Activated CD4-positive, alpha-beta T cell treated with anti-CD3 and anti-CD28 coated beads for 36 hours (primary cell): ENCODE measurements at places on chromosomes 2 and 18. TPM values are rescaled to one million over a fixed set of nuclear protein-coding genes. Genes with fewer than 3 reads are reported as not detected.
A peak's percentile ranks its signal among the peaks of the same experiment; 100 is the strongest.

Gene ANKRD30B
- not detected for total RNA-seq

GRCh38 chr2:120433816-120434290 is 87.9 kb downstream of the INHBB start:
- no peak for DNase-seq

DNA sequence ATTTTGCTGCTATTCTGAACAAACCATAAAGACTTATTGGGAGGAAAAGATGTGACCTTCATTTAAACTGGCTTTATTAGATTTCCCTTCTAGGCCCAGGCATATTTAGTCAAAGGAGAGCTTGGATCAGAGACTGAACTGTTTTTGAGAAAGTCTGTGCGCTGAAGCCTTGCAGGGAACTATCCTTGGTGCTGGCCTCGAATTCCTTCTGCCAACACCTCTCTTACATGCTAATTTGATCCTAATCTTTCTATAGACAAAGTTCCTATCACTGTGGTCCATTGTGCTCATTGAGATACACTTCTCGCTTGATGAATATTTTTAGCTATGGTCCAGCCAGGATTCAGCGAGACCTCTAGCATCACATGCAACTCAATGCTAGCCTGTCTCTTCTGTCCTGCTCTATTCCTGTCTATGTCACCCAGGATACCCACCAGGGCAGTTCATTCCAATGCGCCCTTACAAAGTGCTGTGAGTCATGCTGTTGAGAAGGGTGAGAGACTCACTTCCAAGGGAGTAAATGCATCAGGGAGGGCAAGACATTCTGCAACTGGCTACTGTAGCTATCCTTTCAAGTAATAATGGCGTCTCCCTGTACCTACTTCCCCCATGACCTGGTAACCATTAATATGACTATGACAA is 356.7 kb upstream of the LYPD1 start:
- no peak for DNase-seq

Gene IRS1
- 3.3 TPM for total RNA-seq

DNA sequence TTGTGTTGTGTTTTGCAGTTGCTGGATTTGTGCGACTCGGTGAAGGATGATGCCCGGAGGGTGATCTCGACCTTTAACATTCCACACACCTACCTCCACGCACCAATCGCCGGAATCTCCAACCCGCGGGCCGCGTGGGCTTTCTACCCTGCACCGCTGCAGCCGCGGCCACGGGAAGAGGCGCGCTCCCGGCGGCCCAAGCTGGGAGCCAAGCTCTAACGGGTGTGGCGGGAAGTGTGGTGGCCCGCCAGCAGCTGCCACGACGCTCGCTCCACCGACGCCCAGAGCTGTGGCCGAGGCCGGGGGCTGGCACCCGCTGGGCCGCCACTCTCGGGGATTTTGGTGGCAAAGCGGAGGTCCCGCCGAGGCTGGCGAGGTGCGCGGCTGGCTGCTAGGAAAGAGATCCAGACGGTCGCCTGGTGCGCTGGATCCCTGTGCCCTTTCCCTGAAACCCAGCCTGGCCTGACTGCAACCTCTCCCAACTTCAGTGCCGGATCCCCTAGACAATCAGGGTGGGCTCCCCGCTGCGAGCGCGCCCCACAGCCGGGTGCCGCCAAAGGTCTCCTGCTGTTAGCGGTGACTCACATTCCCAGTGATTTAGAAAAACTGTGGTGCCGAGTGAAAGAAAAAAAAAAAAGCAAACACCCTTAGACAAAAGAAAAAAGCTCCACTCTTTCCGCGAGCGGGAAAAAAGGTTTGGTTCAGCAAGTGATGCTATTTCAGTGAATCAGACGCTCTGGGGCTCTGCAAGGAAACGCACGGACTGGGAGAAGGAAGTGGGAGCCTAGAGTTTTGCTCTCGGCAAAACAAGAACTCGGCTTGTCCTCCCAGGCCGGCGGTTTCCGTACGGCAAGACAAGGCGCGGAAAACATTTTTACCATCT is 2.9 kb upstream of the BCL2L11 start:
- DNase-seq: peak; percentile 64

DNA sequence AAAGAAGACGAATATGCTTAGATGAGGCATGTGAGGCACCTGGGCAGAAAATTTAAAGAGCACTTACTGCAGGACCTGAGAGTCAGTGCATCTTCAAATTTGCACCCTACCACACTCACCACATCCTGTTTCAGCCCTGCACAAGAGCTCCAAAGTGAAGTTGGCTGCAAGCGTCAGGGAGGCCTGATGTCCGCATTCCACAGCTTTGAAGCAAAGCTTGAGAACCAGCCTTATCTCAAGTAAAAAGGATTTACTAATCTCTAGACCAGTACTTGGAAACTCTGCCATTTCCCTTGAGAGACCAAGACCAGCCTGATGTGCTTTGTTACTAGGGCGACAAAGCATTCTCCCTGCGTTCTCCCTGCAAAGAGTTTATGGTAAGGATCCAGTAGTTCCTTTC is 3.4 kb upstream of the ASNSD1 start:
- DNase-seq: peak; percentile 76

DNA sequence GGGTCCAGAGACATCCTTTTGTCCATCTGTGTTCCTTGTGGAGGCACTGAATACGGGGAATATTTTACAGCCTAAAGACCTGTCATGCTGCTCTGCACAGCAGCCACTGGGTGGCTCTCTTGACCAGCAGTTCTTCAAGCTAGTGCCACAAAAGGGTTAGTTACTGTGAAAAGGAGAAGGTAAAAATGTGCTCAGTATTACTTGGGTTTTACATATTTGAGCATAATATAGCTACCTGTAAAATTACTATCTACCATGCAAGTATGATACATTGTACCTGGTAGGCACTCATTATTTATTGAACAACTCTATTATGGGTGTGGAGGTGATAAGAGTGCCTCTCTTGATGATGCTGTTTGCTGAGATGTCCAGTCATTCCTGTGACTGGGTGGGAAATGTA is 23.6 kb downstream of the FZD5 start:
- DNase-seq: peak; percentile 68

DNA sequence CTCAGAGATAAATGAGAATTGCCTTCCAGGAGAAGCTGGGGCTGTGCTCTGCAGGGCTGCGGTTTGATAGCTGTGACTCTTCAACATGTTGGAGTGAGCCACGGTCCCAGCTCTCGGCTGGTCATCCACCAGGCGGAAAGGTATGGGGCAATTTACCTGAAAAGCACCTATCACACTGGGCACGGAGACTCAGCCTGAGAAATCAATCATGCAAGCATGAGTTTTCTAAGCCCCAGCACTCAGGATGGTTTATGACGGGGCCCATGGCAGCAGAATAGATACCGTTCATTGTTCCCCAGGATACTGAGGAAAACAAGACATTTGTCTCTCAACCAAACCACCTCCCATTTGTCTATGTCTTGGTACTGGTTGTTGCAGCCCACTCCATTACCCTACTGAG is 83.9 kb downstream of the LOXHD1 start:
- no peak for DNase-seq

Gene NXPH2
- not detected for total RNA-seq

DNA sequence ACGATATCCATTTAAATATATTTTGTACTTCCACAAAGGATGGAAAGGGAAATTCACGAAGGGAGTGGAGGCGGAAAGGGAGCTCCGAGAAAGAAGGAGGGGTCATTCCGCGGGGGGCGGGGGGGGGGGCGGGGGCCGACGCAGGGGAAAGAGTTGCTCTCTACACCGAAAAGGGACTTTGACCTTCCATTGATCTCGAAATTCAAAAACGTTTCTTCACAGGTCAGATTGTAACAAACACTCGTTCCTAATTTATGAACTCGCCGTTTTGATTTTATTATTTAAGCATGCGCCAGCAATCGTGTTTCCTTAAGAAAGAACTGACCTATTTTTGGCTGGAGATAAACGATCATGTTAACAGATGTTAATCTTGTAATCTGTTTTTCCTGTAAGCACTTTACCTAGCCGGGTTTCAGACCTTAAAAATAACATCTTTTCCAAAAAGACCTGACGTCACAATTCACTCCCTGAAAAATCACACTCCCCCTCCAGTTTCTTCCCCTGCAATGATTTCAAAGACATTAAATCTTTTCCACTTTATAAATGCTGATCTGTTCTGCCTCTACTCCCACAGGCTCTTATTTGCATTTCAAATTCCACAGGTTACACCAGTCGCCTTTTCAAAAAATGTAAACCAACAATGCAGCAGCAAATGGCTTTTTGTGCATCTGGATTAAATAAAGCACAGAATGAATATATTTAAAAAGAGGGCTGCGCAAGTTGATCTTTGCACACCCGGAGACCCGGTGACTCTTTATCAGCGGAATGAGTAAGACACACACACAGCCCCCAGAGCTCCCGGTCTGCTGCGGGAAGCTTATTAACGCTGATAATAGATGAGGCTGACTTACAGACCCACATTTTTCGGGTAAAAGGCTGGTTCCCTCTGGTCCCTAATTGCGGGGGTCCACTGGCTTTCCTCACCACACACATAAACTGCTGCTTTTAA is 1.6 kb downstream of the ZNF516 start:
- DNase-seq: peak; percentile 45

DNA sequence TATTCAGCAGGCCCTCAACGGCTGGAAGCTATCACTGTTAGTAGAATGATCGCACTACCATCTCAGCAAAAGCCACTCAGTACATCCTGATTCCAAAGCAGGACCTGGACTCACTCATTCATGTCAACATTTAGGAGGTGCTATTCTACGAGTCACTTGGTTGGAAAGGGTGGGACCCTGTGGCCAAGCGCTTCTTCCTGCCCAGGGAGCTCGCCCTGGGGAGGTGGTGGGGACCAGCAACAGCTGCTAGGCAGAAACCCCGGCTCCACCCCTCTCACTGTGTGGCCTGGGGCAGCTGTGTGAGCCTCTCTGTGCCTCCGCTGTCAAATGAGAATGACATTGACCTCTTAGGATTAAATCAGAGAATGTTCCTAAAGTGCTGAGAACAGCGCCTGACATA is 231.4 kb downstream of the EIPR1 start:
- DNase-seq: no peak

- no peak for DNase-seq
Observed at GRCh38 chr2:236531195-236531594, 38.4 kb upstream of the ACKR3 start.

Gene CYP20A1
- 23.3 TPM for total RNA-seq

Gene SLC4A5
- total RNA-seq: 2.7 TPM

GRCh38 chr2:23692263-23692662 is 234.7 kb downstream of the ATAD2B start:
- DNase-seq: peak; percentile 1

DNA sequence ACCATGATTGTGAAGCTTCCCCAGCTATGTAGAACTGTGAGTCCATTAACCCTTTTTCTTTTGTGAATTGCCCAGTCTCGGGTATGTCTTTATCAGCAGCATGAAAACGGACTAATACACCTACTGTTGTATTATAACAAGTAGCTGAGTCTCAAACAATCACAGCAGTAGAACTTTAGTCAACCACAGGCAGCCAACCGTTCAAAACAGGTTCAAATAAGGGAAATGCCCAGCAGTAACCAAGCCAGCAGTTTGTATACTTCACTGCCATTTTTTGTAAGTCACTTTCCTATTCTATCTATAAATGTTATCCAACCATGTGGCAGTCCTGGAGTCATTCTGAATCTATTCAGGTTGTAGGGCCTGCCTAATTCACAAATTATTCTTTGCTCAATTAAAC is 1560.6 kb upstream of the SLC39A10 start:
- no peak for DNase-seq

- DNase-seq: no peak
Observed at GRCh38 chr2:60598271-60598670, 44.8 kb upstream of the BCL11A start.

DNA sequence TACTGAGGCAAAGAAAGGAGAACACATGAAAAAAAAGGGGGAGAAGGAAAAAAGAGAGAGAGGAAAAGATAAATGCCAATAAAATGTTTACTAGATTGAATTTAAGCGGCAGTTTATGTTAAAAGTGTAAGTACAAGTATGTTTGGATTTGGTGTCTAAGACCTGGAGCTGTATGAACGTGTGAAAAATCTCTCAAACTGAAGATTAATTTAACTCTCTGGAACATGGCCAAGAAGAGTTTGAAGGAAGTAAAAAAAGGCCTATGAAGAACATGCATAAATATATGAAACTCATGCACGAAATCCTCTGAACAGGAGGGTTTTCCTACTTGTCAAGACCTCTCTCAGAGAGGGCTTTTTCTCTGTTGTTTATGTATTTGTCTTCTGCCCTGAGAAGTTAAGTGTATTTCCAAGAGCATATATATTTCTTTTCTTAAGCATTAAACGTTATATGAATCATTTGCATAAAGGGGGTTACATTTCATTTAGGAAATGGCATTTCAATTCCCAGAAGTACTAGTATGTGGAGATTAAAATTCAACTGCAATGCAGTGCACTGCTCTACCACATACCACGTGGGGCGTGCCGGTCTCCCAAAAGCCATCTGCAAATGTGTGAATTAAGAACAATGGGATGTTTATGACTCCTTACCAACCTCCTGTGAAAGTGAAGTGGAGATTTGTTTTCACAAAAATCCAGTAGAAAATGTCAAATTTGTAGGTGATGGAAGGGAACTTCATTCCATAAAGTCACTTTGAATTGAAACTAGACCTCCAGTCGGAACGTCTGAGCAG is 281.1 kb upstream of the TRIB2 start:
- no peak for DNase-seq

- peak; percentile 66 for DNase-seq
Observed at GRCh38 chr18:3451989-3452749, 2.2 kb downstream of the TGIF1 start.

Gene PRKCE
- total RNA-seq: 9.0 TPM

DNA sequence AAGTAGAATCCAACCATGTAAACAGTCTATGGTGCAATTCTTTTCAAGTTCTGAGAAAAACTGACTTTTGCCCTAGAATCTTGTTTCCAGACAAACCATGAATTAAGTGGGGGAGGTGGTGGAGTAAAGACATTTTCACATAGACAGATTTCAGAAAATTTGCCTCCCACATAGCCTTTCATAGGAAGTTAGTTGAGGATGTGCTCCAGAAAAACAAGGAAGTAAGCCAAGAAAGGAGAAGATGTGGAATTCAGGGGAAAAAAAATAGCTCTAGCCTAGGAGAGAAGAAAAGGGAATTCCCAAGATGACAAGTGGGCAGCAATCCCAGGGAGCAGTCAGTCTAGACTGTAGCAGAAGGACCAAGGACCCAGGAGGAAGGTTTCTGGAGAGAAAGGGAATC is 17.4 kb downstream of the RUFY4 start:
- no peak for DNase-seq

Gene NAT8
- total RNA-seq: not detected

GRCh38 chr18:8003878-8004675 is 437.0 kb downstream of the PTPRM start:
- no peak for DNase-seq

- no peak for DNase-seq
Observed at GRCh38 chr2:29618024-29618423, 303.4 kb downstream of the ALK start.
